Fibroblast of the aortic adventitia (primary cell): ENCODE measurements at places on chromosomes 2 and 18.

- DNase-seq, result no peak
Measured at GRCh38 chr2:63048367-63049171, 2.1 kb upstream of the OTX1 start.

- DNase-seq, result no peak
Measured at GRCh38 chr2:212237350-212238095, 301.1 kb downstream of the ERBB4 start.

DNA sequence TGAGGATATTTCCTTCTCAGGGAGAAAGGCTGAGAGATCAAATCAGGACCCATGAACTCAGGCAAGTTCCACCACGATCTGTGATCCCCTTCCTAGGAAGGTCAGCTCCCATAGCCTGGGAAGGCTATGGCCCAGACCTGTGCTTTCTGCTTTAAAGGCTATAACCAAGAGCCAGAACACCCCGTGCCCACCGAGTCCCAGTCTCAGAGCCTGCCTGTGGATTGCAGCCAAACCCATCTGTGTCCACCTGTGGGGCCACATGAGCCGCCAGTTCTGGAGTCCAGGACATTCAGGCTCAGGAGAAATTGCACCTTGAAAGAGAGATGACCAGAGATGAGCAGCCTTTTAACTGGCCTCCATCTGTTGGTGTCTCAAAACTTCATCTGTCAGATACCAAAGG is 46.9 kb downstream of the MAL start:
- DNase-seq, result no peak

- DNase-seq, result no peak
Measured at GRCh38 chr2:95269036-95269680, 5.1 kb upstream of the PROM2 start.

GRCh38 chr2:85717308-85718008 is 23.3 kb downstream of the GNLY start:
- peak; percentile 91 for DNase-seq

GRCh38 chr2:120241684-120242083 is 11.0 kb upstream of the RALB start:
- no peak for DNase-seq

GRCh38 chr2:50943791-50944190 is 88.1 kb downstream of the NRXN1 start:
- no peak for DNase-seq

- DNase-seq, result no peak
Measured at GRCh38 chr2:120865656-120866055, 130.0 kb downstream of the GLI2 start.

GRCh38 chr2:177059293-177059692 is 153.3 kb upstream of the HNRNPA3 start:
- DNase-seq, result no peak

DNA sequence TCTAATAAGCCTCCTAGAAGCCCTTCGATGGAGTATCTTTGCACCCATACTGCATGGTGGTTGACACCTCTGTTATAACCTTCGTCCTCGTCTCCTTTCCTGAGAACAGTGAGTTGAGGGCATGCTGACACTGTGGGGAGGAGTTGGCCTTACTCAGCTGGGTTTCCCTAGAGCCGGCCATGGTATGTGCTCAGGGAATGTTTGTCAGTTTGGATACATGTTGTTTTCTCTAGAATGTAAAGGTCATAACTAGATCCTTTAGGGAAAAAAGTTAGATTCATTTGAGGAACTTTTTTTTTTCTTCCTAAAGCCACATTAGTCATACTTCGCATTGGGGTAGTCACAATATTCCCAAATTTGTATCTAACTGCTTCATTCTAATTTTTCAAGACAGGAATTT is 106.0 kb upstream of the FOSL2 start:
- DNase-seq, result no peak

- DNase-seq, result no peak
Measured at GRCh38 chr2:16948710-16949109, 283.1 kb upstream of the CYRIA start.

GRCh38 chr2:54194761-54195750 is 61.0 kb downstream of the TSPYL6 start:
- DNase-seq, result no peak

GRCh38 chr2:66495788-66496640 is 61.1 kb downstream of the MEIS1 start:
- DNase-seq, result peak; percentile 85

GRCh38 chr2:71692621-71693277 is 239.4 kb downstream of the DYSF start:
- no peak for DNase-seq

DNA sequence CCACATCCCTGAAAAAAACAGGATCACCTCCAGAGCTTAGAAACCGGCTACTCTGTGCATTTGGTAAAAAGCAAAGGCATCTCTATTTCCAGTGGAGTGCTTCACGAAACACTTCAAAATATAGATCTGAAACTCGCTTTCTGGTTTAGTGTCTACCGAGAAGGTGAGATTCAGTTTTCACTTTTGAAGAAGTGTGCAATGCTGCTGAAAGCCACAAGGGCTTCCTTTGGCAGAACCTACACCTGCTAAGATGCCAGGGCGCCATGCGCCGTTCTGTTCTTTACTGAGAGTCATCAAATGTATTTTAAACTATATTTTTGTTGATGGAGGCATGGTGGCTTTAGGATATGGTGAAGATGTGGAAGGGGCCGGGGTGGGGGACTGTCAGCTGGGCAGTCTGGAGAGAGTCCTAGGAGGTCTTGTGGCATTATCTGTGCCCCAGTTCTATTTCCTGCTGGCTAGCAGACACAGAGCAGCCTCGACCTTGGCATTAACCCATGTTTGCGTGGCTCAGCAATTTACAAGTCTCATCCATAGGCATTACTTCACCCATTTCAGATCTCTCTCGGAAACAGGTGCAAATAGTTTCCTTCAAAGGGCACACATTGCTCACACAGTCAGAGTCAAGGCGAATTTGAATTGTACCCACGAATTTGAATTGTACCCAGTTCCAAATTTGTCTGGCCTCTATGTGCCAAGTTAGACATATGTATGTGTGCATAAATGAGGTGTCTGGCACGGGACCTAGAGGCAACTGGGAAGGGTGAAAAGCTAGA is 46.7 kb upstream of the KCNF1 start:
- no peak for DNase-seq

GRCh38 chr2:17827316-17827715 is 11.1 kb downstream of the MSGN1 start:
- no peak for DNase-seq

DNA sequence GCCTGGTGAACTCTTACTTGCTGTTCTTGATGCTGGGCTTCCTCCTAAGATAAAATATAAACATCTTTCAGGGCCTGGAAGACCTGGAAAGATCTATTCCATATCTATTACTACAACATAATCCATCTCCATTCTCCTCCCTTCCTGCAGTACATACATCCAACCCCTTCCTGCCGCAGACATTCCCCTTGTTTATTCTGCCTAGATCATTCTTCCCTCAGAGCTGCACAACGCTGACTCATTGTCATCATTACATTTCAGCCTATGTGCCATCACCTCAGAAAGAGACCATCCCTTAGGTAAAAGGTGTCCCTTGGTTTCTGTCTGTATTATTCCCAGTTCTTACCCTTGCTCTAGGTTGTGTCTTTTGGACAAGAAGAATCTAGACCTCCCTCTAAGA is 2.5 kb upstream of the CDH7 start:
- DNase-seq, result no peak

- peak; percentile 39 for DNase-seq
Measured at GRCh38 chr2:28359222-28360057, 33.2 kb upstream of the FOSL2 start.

- no peak for DNase-seq
Measured at GRCh38 chr2:236910781-236911495, 174.8 kb upstream of the COPS8 start.

- DNase-seq, result no peak
Measured at GRCh38 chr2:101682311-101682710, 15.2 kb upstream of the MAP4K4 start.

GRCh38 chr18:34281722-34282121 is 57.0 kb upstream of the NOL4 start:
- no peak for DNase-seq

GRCh38 chr18:65938592-65939372 is 188.0 kb downstream of the CDH7 start:
- DNase-seq, result no peak

GRCh38 chr2:208062113-208062512 is 36.8 kb upstream of the PLEKHM3 start:
- DNase-seq, result peak; percentile 39

GRCh38 chr2:22756276-22757043 is 628.5 kb upstream of the KLHL29 start:
- DNase-seq, result no peak

DNA sequence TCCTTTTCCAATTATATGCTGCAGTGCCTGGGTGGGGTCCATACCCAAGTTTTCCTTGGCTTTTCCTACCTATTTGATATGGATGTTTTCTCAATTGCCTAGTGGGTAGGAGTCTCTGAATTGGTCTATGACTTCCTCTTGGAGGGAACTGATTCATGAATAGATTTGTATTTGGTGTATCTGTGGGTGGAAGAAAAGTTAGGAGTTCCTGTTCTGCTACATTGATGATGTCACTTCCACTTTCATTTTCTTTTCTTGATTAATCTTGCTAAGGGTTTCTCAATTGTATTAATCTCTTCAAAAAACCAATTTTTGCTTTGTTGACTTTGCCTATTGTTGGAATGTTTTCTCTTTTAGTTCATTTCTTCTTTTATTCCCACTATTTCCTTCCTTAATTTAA is 37.4 kb upstream of the SLC9A2 start:
- DNase-seq, result no peak

- DNase-seq, result no peak
Measured at GRCh38 chr2:236124182-236124893, 43.8 kb downstream of the GBX2 start.

GRCh38 chr2:111706481-111707001 is 177.5 kb downstream of the ANAPC1 start:
- DNase-seq, result no peak

DNA sequence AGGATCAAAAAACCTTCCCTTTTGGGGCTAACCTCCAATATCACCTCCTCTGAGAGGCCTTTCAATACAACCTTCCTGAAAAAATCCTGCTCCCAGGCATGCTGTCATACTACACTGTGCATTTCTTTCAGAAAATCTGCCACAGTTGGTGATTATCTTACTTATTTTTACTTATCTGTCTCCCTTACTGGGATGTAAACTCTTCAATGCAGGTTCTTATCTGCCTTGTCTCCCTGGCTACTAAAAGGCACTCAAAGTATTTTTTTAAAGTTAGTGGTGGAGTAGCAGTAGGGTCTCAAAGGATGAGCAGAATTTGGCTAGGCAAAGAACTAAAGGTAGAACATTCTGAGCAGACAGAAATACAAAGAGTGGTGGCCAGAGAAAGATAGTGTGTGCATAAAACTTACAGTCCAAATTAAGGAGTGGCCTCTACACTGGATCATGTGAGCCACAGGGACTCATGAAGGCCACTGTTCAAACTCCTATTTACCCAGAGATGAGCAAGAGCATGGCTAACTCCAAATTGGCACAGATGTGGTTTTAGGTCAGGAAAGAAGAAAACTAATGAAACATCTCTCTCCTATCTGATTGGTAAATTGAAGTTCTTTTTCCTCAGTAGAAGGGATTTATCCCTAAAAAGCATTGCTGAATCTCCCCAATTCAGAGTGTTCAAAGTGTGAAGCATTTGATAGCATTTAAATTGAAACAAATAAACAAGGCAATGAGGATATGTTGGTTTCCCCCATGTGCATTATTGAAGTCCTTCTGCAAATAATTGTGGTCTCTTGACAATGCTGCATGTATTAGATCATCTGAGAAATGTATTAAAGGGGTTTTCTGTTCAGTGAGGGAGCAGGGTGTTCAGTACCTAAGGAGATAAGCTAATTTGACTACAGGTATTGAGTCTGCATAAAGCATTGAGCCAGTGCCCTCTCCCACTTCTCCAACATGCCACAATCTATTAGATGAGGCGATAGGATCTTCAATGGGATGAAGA is 285.5 kb downstream of the MREG start:
- peak; percentile 68 for DNase-seq

- DNase-seq, result no peak
Measured at GRCh38 chr2:203861607-203862006, 6.0 kb upstream of the CTLA4 start.

GRCh38 chr2:73131807-73132206 is 19.1 kb upstream of the RAB11FIP5 start:
- no peak for DNase-seq

DNA sequence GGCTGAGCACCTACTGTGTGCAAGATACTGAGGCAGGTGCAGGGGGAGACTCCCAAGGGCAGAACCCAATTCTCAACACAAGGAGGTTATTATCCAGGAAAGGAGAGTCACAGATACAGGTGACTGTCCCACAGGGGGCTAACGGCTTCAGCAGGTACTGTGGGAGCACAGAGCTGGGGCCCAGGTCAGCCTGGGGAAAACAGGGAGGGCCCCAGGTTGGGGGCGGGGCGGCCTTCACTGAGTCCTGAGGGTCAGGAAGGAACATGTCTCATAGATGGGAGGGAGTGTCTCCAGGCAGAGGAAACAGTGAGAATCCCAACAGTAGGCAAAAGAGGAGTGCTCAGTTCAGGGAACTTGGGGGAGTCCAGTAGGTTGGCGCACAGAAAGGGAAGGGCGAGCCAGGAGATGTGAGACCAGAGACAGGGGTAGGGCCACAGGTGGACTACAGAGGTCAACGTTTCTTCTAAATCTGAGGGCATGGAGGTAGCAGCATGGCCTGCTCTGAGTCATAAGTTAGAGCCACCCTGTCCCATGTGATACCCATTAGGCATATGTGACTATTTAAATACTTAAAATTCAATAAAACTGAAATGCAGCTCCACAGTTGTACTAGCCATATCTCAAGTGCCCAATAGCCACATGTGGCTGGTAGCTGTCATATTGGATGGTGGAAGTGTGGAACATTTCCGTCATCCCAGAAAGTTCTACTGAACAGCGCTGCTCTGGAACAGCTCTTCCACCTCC is 157.2 kb downstream of the TTC32 start:
- DNase-seq, result no peak

DNA sequence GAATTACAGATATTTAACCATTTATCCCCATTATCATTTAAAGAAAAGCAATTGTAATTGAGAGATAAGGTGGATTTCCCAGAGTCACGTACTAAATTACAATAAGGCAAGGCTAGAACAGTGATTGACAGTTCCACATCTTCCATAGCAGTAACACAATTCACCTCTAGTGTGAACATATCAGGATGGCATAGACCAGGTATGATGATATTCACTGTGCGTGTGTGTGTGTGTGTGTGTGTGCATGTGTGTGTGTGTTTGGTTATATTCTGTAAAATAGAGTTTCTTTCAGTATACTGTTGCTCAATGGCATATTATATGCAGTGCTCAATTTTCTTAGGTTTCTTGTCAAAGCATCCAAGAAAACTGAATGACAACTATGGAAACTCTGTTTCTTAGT is 1.7 kb downstream of the SCN2A start:
- DNase-seq, result no peak
